NCI-H226 (cell line): ENCODE measurements at places on chromosomes 7 and 10.

- DNase-seq, result no peak
Measured at GRCh38 chr10:133372507-133372906, 647 bp downstream of the ECHS1 start.

DNA sequence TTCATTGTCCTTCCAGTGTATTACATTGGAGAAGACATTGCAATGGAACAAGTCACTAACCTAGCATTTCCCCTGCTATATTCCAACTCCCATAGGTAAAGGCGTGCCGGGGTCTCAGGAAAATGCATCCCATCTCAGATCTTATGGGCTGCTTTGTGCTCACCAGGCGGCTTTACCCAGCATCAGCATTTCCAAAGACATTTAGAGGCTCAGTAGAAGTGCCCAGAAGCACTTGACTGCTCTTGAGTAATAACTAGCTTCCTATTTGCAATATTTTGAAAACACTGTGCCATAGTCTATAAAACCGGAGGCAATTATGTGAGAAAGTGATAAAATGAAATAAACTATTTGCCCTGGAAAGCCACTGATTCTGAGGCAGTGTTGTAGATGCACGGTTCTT, 415.0 kb upstream of the NPVF start:
- DNase-seq, result no peak

DNA sequence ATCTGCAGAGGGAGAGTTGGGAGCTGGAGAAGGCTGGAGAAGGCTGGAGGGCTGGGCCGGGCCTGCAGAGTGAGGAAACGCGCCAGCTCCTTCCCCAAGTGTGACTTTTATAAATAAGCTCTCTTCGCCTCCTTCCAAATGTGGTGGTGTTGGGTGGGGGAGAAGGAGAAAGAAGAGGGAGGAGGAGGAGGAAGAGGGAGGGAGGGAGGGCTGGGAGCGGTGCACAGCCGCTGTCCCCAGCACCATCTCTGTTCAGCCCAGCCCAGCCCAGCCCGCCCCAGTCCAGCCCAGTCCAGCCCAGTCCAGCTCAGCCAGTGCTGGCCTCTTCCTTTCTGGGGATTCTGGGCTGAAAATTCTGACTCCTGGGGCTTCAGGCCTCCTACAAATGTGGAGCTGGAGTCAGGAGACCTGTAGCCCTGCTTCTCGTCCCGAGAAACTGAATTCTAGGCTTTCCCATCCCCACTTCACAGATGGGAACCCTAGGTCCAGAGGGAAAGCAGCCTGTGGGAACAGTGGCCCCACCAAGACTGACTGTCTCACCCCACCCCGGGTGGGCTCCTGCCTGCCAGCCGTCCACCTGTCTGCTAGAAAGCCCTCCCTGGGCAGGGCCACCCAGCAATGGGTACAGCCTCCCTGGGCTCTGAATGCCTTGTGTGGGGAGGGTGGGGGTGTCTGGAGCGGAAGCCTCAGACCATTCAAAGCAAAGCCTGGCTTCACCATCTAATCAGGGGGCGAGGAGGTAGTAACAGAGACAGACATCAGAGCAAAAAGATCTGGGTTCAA, 2.3 kb downstream of the STX1A start:
- no peak for DNase-seq

DNA sequence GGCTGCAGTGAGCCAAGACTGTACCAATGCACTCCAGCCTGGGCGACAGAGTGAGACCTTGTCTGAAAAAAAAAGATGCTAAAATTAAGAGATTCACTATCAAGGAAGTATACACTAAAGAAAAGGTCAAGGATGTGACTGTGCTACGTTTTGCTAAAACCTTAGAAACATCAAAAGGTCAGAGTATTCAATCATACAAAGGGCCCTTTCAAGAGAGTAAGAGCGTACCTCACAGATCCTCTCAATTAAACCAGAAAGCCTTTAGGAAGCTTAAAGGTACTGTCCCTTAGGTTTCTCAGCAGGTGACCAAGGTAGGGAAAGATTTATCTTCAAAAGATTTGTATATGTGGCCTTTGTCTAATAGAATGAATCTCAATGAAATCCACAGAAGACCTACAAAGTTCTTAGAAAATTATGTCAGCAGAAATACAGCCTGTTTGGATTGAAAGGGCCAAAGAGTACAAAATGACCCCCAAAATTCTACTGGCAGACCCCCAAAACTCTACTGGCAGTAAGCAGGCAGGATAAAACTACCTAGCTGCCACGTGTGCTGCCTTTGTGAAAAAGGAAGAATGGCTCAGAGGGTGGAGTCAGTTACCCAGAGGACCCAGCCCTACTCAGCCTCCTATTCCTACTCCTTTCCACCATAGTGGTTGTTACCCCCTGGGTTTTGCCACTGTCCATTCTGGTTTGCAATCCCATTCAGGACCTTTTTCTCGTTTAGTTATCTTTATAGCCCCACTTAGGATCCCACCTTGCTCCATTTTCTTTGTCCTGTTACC, 36.7 kb downstream of the ARHGAP19 start:
- no peak for DNase-seq

GRCh38 chr10:15166325-15166724, 2.2 kb downstream of the NMT2 start:
- DNase-seq, result no peak
